ENCODE measurements at places on chromosomes 7 and 10. TPM values are rescaled to one million over a fixed set of nuclear protein-coding genes. Genes with fewer than 3 reads are reported as not detected.

MICALL2 gene
- total RNA-seq = 16.4 TPM

GPR158 gene
- total RNA-seq = 0.52 TPM

NRF1 gene
- total RNA-seq = 12.0 TPM

ITGB8 gene
- 34.2 TPM for total RNA-seq

CALHM3 gene
- total RNA-seq = not detected

CPXM2 gene
- total RNA-seq = 4.9 TPM

PRF1 gene
- not detected for total RNA-seq

GRID2IP gene
- total RNA-seq = 0.44 TPM

DNA sequence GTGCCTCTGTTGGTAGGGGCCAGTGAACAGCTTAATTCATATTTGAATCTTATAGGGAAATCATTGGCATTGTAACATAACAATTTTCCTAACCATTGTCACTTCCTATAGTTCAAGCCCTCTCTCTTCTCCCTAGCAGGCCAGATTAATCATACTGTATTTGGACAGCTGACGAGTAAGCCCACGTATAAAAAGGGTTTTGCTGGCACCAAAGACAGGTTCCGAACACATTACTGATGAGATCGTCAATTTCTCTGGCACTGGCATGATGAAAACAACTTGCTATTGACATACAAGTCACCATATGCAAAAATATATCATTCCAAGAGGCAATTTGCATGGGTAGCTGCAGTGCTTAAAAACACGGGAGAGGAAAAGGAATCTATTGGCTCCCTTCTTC lies 891.1 kb upstream of the AUTS2 start:
- no peak for DNase-seq

DNA sequence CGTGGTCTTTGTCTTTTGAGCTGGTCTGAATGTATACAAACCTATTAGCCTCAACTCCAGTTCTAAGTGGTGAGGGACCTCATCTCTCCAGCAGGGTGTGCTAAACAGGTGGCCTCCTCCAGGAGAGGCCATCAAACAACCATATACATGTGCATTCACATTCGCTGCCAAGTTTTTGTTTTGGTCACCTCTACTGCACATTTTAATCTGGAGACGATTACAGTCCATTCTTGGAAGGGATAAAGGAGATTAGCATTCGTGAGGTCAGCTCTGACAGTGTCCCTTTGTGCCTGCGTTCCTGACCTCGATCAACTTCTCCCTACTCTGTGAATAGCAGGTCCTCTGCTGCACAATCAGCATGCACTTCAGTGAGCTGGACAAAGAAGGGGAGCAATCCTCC lies 60.8 kb downstream of the RHOBTB1 start:
- peak; percentile 37 for DNase-seq

DNA sequence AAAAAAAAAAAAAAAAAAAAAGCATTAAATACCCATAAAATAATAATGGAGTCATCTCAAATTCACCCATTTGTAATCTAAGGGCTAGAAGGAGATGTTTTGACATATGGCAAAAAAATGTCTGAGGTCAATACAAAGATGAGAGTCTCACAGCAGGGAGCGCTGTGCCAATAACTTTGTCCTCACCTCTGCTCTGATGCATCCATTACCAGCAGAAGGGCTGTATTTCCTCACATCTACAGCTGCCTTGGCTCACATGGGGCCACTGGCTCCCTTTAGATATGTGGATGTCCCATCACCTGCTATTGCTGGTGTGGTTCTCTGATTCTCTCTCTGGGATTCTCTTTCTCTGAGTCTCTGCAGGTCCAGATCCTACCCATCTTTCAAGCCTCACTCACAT lies 90.3 kb upstream of the FAM133B start:
- no peak for DNase-seq

GRCh38 chr10:12241810-12242529 lies 46.0 kb downstream of the CDC123 start:
- DNase-seq = no peak

DNA sequence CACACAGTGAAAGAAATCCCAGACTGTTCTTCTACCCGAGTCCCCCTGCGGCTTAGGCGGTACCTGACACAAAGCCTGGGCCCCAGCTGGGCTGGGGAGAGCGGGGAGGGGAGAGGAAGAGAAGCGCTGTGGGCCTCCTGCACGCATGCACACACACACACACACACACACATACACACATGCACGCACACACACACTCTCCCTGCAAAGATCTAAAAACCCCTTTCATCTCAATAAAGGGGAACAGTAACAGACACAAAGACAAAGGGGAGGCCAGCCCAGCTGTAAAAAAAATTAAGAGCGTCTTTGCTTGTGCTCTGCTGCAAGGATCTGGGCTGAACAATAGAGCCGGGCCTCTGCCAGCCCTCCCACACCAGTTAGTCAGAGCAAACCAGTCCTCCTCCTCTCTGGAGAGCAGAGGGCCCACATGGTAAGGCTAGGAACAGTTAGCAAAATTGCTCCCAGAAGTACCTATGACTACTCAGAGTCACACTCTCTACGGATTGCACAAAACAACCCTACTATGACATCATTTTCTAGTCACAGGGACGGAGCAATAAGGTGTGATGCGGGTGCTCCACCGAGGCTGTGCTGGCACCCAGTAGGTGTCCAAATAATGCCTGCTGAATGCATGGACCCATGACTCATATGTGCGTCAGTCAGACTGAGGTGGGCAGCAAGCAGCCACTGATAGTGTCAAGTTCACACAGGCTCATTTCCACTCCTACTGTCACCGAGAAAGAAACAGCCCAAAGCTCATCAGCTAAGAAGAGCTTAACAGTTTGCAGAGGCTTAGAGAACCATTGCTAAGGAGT lies 9.2 kb downstream of the ITPRIP start:
- peak; percentile 75 for DNase-seq

DNA sequence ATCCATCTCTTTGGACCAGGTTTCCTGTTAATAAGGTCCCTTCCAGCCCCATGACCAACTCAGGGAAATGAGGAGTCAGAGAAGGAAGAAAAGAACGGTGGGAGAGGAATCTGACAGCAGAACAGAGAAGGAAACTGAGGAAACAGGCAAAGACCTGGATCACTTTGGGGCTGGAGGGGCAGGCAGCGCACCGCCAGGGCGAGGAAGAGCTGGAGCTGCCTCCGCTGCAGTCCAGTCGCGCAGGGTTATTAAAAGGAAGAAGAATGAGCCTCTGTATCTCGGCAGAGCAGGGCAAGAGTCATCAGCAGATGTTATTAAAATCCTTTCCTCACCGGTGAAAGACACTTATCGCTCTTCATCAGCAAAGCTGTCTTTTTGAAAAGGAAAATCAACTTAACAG lies 37.7 kb upstream of the R3HCC1L start:
- DNase-seq = no peak

- no peak for DNase-seq
Measured at GRCh38 chr7:158135931-158136330, 451.7 kb downstream of the PTPRN2 start.

DNA sequence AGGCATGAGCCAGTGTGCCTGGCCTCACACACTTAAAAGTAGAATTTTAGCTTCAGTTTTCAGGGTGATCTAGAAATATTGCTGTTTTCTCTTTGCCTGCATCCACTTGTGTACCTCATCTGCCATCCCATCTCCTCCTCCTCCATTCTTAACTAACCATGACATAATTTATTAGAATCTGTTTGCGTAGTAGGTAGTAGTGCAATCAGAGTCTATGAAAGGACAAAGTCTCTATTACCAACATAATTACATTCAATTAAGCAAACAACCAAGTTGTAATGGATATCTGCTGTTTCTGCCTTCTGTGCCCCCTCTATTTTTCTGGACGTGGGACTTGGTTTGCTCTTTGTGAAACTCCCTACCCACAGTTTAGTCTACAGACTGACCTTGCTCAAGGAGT lies 72.9 kb downstream of the CDK14 start:
- DNase-seq = no peak

DNA sequence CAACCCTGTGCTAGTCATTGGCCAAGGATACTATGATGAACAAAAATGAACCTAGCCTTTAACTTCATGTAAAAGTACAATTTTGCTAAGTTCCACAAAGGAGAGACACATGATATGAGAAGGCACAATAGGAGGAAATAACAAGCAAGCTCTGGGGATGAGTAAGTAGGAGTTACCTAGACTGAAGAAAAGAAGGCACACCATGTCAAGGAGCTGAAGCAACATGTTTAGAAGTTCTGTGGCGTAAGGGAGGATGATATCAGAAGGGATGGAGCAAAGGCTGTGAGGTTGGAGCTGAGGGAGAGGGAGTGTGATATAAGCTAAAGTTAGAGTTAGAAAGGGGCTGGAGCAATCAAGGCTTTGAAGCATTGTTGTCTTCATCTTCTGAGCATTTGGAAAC lies 25.6 kb downstream of the KIFBP start:
- no peak for DNase-seq

- no peak for DNase-seq
Measured at GRCh38 chr10:119734396-119735332, 8.8 kb downstream of the INPP5F start.

- DNase-seq = peak; percentile 21
Measured at GRCh38 chr7:19294619-19295018, 149.4 kb upstream of the FERD3L start.

DNA sequence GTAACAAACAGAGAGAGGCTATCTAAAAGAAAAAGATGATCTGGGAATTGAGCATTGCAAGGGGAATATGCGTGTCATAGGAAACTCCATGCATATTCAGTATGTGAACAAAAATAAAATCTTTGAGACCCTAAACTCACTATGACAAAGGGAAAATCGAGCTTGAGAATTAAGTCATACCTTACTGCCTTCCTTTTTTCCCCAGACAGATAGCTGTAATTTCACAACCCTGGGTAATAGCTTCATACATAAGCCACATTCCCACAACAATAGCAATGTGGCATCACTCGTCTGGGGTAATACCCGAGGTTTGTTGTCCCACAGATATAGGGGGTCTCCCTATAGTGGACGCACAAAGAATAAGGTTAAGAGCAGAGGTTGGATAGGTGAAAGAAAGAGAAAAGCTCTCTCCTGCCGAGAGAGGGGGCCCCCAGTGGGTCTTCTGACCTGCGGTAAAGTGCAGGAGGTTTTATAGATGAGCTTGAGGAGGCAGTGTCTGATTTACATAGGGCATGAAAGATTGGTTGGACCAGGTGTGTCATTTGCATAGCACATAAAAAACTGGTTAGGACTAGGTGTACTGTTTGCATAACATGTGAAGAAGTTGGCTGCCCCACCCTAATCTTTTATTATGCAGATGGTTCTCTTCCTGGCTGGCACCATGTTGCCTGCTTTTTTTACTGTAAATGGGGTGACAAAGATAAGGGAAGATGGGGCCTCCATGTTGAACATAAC lies 11.6 kb downstream of the CYP3A43 start:
- peak; percentile 35 for DNase-seq

GRCh38 chr10:104501449-104501848 lies 139.6 kb upstream of the SORCS3 start:
- DNase-seq = no peak

- no peak for DNase-seq
Measured at GRCh38 chr7:116713500-116713899, 41.5 kb downstream of the MET start.

- DNase-seq = peak; percentile 90
Measured at GRCh38 chr7:70693686-70694433, 438.1 kb upstream of the GALNT17 start.

- DNase-seq = no peak
Measured at GRCh38 chr10:123890226-123890625, 1.4 kb downstream of the CPXM2 start.

DNA sequence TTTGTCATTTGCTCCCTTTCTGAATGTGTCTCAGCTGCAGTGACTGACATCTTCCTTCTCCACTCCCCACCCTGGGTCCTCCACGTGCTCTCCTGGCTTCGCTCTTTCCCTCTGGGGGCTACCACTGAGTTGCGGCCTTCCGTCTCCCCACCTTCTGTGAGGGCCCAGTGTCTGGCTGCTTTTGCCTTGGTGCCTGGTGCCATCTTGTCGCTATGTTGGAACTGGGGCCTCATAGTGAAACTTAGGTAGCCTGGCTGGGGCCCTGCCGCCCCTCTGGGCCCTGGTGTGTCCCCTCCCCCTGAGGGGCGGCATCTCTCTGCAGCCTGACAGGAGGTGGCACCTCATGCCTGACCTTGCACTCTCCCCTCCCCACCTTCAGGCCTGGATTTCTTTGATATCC lies 144.1 kb downstream of the ANLN start:
- DNase-seq = no peak

- no peak for DNase-seq
Measured at GRCh38 chr10:46330894-46331293, 44.1 kb downstream of the ANTXRL start.

GRCh38 chr7:106504207-106504606 lies 156.8 kb downstream of the CCDC71L start:
- DNase-seq = no peak

DNA sequence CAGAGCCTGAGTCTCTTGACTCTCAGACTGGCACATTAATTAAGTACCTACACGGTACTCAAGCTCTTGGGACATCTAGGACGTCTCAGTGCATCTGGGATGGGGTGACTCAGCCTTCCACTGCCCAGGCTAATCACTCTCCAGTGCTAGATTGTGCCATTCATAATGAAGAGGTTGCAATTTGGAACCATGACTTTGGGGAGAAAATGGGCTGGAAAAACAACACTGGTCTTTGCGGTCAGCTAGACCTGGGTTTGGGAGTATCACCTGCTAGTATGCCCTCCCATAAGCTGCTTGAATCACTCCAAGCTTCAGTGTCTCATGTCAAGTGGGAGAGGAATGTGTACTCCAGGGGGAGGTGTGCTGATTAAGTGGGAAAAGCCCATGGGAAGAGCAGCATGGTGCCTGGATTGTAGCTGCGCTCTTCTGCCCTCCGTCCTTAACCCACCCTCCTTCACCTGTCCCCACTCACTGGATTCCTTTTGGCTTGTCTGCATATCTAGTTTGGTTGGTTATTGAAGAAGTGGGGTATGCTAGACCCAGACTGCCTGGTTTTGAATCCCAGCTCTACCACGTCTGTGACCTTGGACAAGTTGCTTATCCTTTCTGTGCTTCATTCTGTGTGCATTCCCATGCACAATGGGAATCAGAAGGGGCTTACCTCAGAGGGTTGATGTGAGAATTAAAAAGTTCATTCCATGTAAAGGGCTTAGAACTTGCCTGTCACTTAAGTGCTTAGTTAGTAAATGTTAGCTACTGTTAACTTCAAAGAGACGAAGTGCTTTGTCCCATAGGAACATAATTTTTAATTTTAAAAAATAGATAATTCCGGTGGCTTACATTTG lies 3.8 kb downstream of the NFE2L3 start:
- DNase-seq = no peak

DNA sequence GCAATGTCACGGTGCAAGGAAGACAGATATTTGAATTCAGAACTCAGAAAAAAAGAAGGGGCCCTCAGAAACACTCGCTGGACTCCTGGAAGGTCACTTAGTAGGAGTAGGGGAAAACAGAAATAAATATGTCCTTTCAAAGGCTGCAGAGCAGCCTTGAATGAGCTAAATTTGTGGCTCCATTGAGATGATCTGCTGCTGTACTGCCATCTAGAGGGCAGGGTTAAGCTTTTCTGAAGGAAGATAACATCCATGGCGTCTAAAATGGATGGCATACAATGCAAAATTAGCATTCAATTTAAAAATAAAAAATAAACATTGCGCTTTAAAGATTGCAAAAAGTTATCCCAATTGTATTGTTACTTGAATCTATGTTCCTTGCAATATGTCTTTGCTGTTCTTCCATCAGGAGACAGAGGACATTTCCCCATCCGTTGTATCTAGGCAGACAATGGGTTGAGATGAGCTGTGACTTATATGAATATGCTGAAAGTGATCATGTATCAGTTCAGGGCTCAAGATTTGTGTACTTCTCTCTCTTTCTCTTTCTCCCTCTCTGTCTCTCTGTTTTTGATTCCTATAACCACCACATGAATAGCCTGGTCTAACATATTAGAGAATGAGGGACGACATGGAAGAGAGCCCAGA lies 642.2 kb downstream of the SH2D4B start:
- peak; percentile 58 for DNase-seq

Measured in hepatocyte (in vitro differentiated cells).